Stimulated activated CD8-positive, alpha-beta memory T cell treated with anti-CD3 and anti-CD28 coated beads, Interleukin-7, amount 100 ng/mL, for 1 hour (primary cell): ENCODE measurements at places on chromosomes 2 and 18.

DNA sequence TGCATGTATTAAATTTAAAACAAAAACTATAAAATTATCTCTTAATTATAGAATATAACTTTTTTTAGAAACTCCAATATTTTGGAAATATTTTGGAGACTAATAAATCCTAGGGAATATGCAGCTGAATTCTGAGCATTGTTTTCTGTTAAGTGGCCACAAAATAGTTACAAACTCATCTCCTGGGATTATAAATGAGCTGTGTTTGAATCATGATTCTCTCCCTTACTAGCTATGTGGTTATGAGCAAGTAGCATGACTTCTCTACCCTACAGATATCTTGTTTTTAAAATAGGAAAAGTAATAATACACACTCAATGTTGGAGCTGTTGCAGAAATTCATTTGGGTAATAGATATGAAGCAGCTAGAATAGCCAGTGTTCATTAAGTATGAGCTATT lies 137.9 kb upstream of the ITGA4 start:
- no peak for DNase-seq

- no peak for DNase-seq
Observed at GRCh38 chr2:235570256-235570655, 76.4 kb downstream of the AGAP1 start.

GRCh38 chr2:221254299-221254698 lies 317.8 kb downstream of the EPHA4 start:
- no peak for DNase-seq

DNA sequence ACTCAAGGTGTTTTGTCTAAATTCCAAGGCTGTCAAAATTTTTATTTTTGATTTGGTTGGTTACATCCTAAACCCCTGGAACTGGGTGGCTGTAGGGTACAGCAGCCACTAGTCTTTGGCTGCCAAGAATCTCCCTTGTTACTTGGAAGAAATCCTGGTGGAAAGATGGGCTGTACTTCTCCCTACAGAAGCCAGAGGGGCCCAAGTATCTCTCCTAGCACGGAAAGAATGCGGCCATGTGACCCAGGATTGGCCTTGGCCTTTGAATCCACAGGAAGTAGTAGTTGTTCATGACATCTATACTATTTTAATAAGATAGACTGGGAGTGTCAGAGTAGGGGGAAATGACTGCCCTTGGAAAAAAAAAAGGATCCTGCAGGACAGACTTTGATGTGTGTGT lies 54.4 kb upstream of the MYO3B start:
- DNase-seq, result no peak

DNA sequence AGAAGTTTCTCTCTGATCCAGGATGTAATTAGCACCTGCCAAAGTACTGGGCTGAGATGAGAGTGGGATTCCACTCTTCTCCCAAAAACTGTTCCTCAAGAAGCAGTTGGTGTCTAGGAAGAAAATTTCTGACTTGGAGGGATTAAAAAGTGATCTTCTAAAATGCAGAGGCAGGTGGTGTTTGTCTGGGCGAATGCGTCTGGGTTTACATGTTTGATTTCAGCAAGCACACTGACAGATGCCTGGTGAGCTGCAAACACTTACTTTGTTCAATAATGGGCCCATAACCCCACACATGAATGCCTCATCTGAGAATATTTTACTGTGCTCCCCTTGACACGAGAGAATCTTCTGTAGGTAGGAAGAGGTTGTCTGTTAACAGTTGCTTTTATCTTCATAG lies 24.3 kb upstream of the KCNF1 start:
- no peak for DNase-seq

GRCh38 chr18:43060020-43060419 lies 55.5 kb downstream of the RIT2 start:
- no peak for DNase-seq

DNA sequence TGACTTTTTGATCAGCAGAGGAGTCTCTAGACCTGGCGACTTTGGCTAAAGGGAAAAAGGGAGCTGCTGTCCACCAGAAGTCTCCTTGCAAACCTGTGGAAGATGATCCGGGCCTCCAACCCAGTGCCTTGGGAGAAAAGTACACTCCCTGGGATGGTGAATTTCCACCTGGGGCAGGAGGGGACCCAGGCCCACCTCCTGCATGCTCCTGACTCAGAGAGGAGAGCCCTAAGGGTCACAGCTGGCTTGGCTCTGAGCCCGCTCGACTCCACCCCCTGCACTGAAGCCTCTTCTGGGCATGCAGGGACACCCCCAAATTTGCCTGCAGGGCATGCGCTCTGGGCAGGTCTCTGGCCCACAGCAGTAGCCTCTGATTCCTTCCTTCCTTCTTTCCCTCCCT lies 66.5 kb downstream of the PDCL3 start:
- no peak for DNase-seq

- no peak for DNase-seq
Observed at GRCh38 chr2:144998435-144998834, 478.5 kb upstream of the ZEB2 start.

DNA sequence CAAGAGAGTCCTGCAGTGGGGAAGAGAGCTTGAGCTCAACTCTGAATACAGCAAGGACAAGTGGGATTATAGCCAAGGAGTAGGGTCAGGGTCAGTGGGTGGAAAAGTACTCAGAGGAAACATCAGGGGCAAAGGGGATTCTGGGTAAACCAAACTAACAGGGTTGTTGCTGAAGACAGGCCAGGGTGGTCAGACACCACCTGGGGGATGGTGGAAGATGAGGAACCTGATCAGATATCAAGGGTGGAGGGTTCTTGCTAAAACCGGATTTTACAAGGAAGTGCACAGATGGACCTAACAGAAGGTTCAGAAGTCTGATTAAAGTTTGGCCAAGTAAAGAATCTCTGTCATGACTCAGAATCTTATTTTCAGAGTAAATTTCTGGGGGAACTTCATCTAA lies 16.5 kb downstream of the OSBPL1A start:
- DNase-seq, result no peak
